Stimulated activated CD4-positive, alpha-beta T cell treated with anti-CD3 and anti-CD28 coated beads, TNF-alpha, amount 100 ng/mL, for 4 hours (primary cell): ENCODE measurements at places on chromosomes 2 and 18.
A peak's percentile ranks its signal among the peaks of the same experiment; 100 is the strongest.

DNA sequence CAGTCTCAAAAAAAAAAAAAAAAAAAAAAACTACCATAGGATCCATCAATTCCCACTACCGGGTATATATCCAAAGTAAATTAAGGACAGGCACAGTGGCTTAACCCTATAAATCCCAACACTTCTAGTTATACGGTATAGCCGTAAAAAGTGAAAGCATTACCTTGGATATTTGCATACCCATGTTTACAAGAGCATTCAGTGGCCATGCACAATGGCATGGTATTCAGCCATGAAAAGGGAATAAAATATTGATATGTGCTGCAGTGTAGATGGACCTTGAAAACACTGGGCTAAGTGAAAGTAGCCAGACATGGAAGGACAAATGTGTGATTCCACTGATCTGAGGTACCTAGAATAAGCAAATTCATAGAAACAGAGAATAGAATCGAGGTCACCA is 111.8 kb upstream of the CAB39 start:
- DNase-seq: no peak

GRCh38 chr2:54466870-54467269 is 10.7 kb downstream of the SPTBN1 start:
- DNase-seq: no peak

DNA sequence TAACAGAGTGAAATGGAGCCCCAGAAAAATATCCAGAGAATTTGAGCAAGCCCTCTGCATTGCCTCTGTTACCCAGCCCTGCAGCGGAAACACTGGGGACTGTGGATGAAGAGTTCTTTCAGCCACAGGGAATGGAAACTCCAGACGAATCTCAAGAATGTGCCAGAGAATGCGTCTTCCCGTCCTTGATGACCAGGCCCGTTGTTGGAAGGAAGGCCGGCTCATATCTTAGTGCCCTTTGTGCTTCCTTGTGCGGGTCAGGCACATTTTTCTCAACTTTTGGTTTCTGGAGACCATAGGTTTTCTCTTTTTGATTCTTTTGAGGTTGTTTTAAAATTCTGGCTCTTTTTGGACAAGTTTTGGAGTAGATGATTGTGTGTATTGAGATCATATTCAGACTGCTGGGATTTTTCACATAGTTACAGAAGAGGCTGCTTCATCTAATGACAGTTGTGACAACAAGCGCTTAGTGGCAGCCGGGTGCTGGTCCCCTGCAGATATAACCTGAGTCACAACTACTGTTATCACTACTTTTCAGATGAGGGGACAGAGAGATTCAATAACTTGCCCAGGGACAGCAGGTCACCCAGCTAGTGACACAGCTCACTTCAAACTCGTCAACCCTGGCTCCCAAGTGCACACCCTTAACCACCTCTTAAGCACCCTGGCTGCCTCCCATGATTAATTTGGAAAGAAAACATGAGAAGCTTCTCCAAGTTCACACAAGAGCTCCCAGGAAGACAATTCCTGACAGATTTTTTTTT is 15.7 kb downstream of the MAL start:
- no peak for DNase-seq

DNA sequence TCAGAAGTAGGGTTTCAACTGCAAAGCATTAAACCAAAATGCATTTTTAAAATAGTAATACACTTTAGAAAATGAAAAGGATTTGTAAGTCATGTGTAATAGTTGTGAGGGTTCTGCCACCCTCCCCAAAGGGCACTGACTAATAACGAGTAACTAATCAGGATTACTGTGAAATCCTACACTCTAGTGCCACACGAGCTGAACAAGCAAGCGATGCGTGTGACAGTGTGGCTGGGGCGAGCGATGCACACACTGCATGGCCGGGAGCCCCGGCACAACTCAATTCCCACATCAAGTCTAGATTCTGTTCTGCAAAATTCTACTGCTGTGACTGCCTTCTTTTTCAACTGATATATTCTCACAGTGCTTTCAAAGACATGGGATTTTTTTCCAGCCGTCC is 156.4 kb downstream of the SEPTIN10 start:
- DNase-seq: no peak

GRCh38 chr2:46434851-46435273 is 44.5 kb upstream of the TMEM247 start:
- DNase-seq: no peak

GRCh38 chr2:185417111-185417510 is 321.5 kb upstream of the FSIP2 start:
- no peak for DNase-seq

GRCh38 chr2:150924878-150925277 is 336.8 kb downstream of the RBM43 start:
- DNase-seq: no peak

- no peak for DNase-seq
Measured at GRCh38 chr2:112636605-112637288, 9.0 kb upstream of the SLC20A1 start.

DNA sequence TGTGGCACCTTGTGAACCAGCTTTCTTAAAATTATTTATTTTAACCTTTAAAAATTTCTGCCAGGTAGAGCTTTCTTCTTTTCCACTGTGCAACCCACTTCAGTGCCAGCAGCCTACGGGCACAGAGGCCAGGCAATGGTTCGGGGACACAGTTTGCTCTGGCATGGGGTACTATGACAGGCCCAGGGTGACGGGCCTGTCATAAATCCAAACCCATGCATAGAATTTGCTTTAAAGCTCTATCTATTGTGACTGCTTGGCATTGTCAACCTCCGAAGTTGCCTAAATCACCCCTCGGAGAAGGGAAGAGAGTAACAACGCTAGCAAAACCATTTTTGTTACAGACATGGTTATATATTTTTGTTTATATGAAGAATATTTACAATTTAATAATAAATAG is 1.5 kb downstream of the ODC1 start:
- no peak for DNase-seq

- no peak for DNase-seq
Measured at GRCh38 chr2:109369671-109370191, 240.7 kb downstream of the SH3RF3 start.

DNA sequence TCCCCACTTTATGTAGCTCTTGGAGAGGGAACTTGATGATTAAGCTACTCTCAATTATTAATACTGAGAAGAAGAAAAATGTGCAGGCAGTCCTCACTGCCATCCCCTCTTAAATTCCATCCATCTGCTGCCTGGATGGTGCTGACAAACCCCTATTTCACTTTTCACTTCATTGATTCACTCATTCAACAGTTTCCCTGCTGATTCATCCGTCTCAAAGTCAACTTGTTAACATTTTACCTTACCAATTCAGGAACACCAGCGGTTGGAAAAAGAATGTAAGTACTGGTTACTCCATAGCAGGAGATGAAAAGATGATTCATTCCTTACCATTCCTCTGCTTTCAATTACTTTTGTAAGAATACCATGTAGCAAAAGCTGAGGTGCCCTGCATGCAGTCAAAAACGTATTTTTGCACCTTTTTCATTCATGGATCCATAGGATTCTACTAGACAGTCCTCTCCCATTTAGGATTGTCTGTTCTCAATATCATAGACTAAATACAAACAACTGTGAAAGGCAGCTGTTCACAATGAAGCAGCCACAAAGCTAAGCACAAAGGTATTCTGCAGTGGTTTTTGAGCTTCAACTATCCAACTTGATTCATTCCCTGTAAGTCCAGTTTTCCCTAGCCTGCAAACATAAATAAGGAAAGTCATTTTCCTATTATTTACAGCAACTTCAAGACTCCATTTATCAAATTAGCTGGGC is 262.0 kb downstream of the MREG start:
- DNase-seq: no peak

- no peak for DNase-seq
Measured at GRCh38 chr2:199467066-199467822, 9.5 kb upstream of the SATB2 start.

GRCh38 chr2:170142502-170142901 is 35.4 kb upstream of the MYO3B start:
- no peak for DNase-seq

- no peak for DNase-seq
Measured at GRCh38 chr2:58939388-58939787, 698.3 kb upstream of the FANCL start.

- DNase-seq: no peak
Measured at GRCh38 chr2:195352581-195352980, 304.4 kb upstream of the SLC39A10 start.

DNA sequence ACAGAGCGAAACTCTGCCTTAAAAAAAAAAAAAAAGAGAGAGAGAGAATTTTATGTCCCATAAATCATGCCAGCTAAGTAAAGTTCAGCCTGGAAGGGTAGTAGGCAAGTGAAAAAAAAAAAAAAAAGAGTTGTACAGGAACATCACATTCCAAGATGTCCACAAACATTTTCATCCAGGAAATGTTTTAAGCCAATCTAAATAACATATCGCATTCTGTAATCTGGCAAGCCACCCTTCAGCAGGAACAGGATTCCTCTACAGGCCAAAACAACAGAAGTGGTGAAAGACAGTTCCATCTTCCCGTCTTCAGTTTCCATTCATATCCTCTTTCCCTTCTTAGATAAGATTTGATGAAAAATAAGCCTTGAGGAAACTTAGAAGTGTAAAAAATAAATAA is 1108.1 kb upstream of the DDX18 start:
- no peak for DNase-seq

DNA sequence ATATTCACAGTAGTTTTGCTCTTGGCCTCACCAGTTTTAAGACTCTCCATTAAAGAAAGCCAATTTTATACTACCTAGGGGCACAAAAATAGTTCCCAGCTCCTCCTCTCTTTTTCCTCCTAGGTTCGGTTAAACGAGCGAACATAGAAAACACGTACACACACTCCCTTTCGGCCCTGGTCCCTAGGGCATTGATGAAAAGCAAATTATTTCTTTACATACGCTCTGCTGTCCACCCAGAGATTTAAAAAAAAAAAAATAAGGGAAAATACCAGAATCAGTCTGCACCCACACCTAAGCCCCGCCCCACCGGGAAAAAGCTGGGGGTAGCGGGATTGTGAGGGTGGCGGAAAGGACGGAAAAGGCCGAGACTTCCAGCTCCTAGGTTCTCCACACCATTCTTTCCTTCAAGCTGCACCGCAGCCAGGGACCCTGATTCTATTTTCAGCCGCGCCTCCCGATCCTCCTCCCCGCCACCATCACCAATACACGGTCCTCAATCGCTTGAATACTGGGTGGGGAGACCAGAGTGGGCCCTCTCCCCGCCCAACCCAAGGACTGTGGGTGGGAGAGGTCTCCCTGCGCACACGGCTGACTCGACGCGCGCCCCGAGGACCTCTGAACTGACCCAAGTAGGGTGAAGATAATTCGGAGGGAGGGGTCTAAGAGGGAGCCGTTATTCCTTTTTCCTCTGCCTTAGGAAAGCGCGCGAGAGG is 769 bp downstream of the ATF2 start:
- DNase-seq: no peak

- no peak for DNase-seq
Measured at GRCh38 chr2:14418115-14418514, 214.4 kb upstream of the LRATD1 start.

DNA sequence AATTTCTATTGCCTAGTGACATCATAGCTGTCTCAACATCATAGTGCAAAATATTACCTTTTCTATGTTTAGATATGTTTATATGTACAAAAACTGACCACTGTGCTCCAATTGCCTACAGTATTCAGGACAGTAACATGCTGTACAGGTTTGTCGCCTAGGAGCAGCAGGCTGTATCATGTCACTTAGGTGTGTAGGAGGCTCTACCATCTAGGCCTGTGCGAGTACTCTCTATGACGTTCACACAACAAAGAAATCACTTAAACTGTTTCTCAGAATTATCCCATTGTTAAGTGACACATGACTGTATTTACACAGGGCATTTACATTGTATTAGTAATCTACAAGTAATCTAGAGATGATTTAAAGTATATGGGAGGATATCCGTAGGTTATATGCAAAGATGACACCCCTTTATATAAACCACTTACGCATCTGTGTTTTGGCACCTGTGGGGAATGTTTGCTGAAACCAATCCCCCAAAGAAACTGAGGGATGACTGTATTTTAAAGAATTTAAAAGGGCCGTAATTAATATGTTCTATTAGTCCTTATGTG is 24.7 kb downstream of the IL1R2 start:
- DNase-seq: no peak

GRCh38 chr2:227597998-227598397 is 695 bp upstream of the SCYGR2 start:
- DNase-seq: no peak

DNA sequence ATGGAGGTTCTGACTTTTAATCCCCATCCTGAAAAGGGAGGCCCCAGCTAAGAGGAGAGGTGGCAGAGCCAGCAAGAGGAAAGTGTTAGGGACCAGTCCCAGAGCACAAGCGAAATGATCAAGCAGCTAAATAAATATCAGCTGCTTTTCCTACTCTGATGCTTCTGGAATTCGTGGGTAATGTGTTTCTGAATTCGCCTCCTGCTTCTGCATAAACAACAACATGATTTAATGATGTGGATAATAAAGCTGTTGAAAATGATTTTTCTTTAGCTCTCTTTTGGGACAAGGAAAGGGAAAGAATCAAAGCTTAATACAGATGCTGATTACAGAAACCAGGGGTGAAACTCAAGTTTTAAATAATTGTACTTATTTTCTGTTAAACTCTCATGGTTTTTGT is 329.7 kb downstream of the PDE11A start:
- no peak for DNase-seq

GRCh38 chr2:200471324-200471848 is 38.5 kb downstream of the KCTD18 start:
- peak; percentile 23 for DNase-seq

GRCh38 chr2:72893594-72894319 is 6.5 kb downstream of the SPR start:
- DNase-seq: no peak

- DNase-seq: no peak
Measured at GRCh38 chr2:190440113-190440512, 32.0 kb downstream of the MFSD6 start.

DNA sequence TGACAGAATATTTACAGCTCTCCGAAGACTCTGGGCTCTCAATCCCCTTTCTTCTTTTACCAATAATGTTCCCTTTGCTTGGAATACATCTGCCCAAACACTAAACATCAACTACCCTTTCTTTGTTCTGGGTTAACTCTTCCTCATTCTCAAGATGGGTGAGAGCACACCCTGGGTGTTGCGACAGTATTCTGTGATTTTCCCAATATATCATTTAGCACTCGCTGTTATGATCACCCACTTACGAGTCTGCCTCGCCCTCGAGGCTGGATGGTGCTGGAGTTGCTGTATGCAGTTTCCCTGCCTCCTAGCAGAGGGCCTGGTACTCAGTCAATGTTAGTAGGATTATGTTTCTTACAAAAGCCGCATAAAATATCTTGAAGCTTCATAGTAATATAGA is 93.2 kb downstream of the SOCS6 start:
- DNase-seq: no peak

DNA sequence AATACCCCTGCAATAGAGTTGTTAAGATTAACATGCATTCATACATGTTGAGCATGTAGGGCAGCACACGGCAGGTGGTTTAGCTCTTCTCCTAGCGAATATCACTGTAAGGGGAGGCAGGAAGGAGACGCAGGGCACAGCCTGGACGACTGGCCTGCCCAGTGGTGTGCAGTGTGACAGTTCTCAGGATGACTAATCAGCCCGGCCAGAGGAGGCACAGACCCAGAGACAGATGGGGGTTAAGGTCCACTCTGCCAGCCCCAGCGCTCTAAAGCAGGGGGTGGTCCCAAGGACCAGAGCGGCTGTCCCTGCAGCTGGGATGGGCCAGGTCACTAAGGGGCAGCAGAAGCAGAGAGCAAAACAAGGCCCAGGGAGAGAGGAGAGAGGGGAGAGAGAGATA is 63.7 kb downstream of the RNF152 start:
- no peak for DNase-seq
